ENCODE measurements at places on chromosomes 3 and 15.

GRCh38 chr15:69175536-69175935 is 15.1 kb downstream of the GLCE start:
- DNase-seq, result no peak

- DNase-seq, result no peak
These were observed 42.7 kb downstream of the EIF2AK4 start for GRCh38 chr15:39976291-39977274.

DNA sequence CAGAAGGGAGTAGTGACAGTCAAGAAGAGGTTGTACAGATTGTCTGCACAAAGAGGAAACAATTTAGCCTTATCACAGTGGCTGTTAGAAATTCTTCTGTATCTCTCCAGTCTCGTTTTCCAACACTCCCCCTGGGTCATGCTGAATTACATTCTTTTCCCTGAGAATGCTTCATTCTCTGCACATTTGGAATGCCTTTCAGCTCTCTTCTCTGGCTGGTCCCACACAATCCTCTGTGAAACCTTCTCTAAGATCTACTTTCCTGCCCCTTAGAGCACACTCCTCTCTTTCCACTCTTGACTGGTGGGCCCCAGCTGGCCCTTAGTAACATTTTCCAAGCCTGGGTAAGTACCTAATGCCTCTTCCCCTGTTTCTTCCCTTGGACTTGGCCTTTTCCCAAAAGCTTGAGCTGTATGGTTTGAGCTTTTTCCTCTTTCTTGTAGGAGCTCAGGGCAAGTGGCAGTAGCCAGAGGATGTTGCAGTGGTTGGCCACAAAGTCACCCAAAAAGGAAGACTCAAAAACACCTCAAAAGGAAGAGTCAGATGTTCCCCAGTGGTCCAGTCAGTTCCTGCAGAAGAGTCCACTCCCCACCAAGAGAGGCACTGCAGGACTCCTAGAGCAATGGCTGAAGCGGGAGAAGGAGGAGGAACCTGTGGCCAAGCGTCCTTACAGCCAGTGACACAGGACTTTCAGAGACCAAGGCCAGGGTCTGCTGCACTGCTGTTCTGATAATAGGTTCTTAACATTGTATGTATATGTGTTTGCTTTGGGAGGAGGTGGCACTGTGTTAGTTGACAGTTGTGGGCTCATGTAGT is 25.7 kb downstream of the HMCES start:
- peak; percentile 15 for DNase-seq

GRCh38 chr3:144229330-144229729 is 257.7 kb downstream of the DIPK2A start:
- DNase-seq, result no peak

DNA sequence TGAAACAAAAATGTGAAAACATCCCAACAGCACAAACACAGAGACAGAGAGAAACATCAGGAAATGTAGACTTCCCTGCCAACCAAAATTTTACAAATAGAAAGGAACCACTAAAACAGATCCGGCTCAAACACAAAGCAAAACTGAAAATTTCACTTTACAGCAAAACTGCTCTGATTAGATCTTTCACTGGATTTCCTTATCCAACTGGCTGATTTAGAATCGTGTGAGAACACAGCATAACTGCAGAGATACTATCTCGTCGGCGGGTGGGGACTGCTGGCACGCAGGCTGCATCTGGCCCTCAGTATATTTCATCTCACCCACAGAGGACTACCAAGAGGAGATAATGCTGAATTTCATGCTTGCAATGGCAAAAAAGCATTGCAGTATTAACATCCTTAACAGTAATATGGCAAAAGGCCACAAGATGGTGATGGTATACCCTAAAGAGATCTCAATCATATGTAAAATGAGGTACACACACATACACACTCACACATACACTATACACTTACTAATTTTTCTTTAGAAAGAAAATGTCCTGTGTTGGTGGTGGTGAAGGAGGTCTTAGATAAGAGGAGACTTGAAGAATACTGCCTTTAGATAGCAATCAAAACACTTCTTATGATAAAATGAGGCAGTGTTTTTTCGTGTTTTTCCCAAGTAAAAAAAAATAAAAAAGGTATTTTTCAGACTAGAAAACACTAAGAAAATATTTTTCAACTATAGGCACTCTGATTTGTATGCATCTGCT is 10.6 kb upstream of the LEO1 start:
- DNase-seq, result peak; percentile 90

- DNase-seq, result no peak
These were observed 26.0 kb downstream of the XPC start for GRCh38 chr3:14152233-14152962.

GRCh38 chr15:100090411-100090810 is 251.4 kb downstream of the ADAMTS17 start:
- no peak for DNase-seq

DNA sequence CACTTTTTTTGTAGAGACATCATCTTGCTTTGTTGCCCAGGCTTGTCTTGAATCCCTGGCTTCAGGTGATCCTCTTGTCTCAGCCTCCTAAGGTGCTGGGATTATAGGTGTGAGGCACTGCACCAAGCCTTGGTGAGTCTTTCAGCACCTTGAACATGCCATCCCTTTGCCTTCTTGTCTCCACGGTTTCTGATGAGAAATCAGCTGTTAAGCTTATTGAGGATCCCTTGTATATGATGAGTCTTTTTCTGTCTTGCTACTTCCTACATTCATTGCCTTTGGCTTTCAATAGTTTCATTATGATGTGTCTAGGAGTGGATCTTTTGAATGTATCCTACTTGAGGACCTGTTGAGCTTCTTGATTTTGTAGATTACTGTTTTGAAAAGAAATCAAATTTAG is 35.9 kb upstream of the TMCC1 start:
- DNase-seq, result peak; percentile 44

DNA sequence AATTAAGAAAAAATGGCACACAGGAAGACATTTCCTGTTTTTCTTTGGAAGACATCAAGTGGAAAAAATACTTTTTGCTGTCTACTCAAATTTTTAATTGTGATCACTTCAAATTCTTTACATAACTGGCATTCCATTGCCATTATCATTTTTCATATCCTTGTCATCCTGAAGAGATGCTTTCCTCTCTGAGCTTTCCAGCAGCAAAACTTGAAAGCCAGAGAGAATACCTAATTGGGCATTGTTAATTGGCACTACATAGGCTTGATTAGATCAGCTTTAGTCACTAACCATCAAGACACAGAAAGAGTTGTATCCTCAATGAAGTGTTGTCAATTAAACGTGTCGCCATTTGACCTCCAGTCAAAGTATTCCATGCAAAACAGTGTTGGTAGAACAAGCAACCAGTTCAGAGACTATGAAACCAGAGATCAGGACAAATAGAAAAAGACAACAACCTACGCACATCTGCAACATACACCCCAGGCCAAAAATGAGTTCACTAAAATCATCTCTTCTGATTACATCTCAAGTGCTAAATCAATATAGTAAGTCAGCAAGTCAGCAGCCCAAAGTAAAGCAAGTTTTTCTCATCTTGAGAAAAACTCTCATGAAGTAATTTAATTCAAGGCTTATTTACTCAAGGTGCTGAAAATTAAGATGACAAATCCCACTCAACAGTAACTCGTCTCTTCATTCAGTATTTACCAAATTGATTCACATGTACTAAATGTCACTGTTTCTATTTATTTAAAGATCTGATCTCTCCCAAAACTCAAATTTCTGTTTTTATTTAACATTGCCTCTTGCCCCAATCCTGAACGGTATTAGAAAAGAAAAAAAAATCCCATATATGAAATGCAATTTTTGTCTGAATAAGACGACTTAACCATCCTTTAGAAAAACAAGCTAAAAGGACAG is 123.0 kb downstream of the SUCLG2 start:
- DNase-seq, result no peak

- no peak for DNase-seq
These were observed 104.1 kb downstream of the SERPINI1 start for GRCh38 chr3:167839460-167840134.

Measured in MV-4-11 (cell line).